Tibial nerve (tissue), 4 donors: ENCODE measurements at places on chromosomes 13 and 19. TPM values are rescaled to one million over a fixed set of nuclear protein-coding genes. Genes with fewer than 3 reads are reported as not detected.

Gene CBY2
- not detected for total RNA-seq

Gene CYP4F3
- not detected for total RNA-seq

Gene TUBB4A
- total RNA-seq: 10.8 TPM

Gene PLEKHF1
- 115 TPM for total RNA-seq

Gene MIR17HG
- 2.2 TPM for total RNA-seq

Gene TEX26
- total RNA-seq: not detected

Gene MATK
- 2.2 TPM for total RNA-seq

Gene CGB1
- not detected for total RNA-seq

Gene LSM14A
- 117 TPM for total RNA-seq

Gene S1PR5
- total RNA-seq: not detected

Gene ZNF837
- 1.3 TPM for total RNA-seq

Gene FSD1
- total RNA-seq: not detected

- peak within 1 kb of the TSS; percentile 74 for H3K4me3 ChIP-seq
- H3K4me1 ChIP-seq: peaks cover 17% of the 10 kb centered on the region
- DNase-seq: peak; percentile 99
- H3K27ac ChIP-seq: peak within 1 kb of the TSS; percentile 99
- no peaks in the 10 kb centered on the region for H3K27me3 ChIP-seq
- H3K36me3 ChIP-seq: no peaks in the 10 kb centered on the region
Observed at GRCh38 chr19:58572818-58573657, at the start of gene MZF1. TSS of gene MZF1 (minus strand) at chr19:58573335. CDS start at chr19:58571389, 1,946 bp downstream.

- H3K27ac ChIP-seq: no peak overlapping the region
- H3K36me3 ChIP-seq: no peaks in the 10 kb centered on the region
- no peak for DNase-seq
Observed at GRCh38 chr13:112346173-112346898, 29.8 kb upstream of the SPACA7 start.

DNA sequence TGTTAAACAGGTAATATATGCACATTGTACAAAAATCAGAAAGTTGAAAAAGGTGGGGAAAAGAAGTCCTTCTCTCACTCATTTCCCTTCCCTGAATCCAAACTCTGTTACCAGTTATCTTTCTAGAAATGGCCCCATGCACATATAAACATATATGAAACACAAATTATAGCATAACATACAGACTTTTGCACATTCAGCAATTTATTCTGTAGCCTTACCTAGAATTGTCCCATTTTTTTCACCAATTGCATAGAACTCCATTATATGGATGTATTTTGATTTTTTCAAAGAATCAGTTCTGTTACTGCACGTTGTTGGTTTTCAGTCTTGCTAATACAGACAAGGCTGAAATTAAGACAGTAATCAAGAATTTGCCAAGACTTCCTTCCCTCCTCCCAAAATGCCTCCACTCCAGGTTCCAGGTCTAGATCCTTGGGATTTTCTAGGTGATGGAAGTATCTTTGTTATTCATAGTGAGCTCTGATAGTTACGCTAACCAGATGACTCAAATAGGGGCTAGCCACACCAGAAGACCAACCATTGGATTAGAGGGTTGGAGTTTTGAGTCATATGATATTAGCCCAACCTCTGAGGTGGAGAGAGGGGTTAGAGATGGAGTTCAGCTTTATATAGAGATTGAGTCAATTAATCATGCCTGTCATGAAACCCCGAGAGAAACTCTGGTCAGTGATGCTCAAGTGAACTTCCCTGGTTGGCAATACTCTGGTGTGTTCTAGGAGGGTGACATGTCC is 30.7 kb downstream of the GPR180 start:
- DNase-seq: no peak
- H3K27me3 ChIP-seq: no peaks in the 10 kb centered on the region
- no peaks in the 10 kb centered on the region for H3K4me1 ChIP-seq
- H3K4me3 ChIP-seq: no peak overlapping the region

GRCh38 chr13:113846636-113847318 is 17.1 kb downstream of the GAS6 start:
- no peaks in the 10 kb centered on the region for H3K27me3 ChIP-seq
- no peaks in the 10 kb centered on the region for H3K36me3 ChIP-seq
- no peaks in the 10 kb centered on the region for H3K4me1 ChIP-seq

- H3K27ac ChIP-seq: peak overlapping the region; percentile 67
- H3K36me3 ChIP-seq: no peaks in the 10 kb centered on the region
- H3K4me3 ChIP-seq: no peak overlapping the region
- peaks cover 25% of the 10 kb centered on the region for H3K4me1 ChIP-seq
- peak; percentile 40 for DNase-seq
Observed at GRCh38 chr19:30649934-30650614, 277.9 kb downstream of the ZNF536 start.

DNA sequence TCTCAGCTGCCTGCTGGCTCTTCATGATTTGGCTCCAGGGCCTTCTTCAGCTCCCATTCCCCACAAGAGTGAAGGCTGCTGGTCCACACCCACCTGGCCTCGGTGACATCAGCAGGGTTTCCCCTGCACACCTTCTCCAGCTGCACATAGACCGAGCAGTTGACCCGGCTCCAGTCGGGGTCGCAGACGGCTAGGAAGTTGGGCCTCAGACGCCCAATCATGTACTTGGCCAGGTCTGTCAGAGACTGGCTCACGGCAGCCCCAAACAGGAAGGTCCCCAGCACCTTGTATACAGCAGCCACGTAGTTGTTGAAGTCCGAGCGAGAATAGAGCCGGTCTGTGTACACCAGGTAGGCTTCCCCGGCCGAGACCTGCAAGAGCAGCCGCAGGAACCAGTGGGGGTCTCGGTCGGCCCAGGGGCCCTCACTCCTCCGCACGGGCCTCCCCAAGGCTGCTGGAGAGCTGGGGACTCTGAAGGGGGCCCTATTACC is 3.8 kb downstream of the PLPP2 start:
- H3K36me3 ChIP-seq: no peaks in the 10 kb centered on the region
- no peaks in the 10 kb centered on the region for H3K27me3 ChIP-seq
- H3K4me1 ChIP-seq: peaks cover 5% of the 10 kb centered on the region
- DNase-seq: no peak

DNA sequence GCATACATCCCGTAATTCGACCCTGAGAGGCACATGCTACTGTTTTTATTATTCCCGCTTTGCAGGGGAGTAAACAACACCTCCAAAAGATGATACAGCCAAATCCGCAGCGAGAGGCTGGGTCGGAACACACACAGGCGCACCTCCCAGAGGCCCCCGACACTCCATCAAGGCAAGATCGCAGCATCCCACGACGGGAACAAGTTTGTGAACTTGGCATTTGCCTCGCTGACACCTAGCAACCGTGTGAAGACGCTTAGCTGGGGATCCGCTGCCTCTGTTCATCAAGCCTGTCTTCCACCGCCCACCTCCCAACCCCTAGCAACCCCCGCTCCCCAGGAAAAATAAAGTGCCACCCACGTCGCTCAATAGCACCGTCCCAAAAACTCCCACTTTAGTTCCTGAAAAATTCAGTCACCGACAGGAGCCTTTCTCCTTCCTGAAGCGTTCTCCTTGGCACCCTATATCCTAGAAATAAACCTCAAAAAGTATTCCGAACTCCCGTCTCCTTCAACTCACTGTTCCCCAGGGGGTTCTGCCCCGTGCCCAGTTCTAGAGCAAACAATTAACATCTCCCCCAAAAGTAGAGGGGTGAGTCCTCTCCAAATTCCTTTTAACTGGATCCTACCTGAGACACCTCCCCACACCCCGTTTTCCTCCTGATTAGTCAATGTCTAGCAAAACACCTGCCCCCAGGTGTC is 1.7 kb downstream of the GNG7 start:
- H3K4me3 ChIP-seq: no peak overlapping the region
- no peaks in the 10 kb centered on the region for H3K36me3 ChIP-seq
- no peak for DNase-seq
- no peaks in the 10 kb centered on the region for H3K27me3 ChIP-seq
- no peak overlapping the region for H3K27ac ChIP-seq

GRCh38 chr13:22235950-22236290 is 565.0 kb downstream of the FGF9 start:
- no peak for DNase-seq

GRCh38 chr13:108342369-108343289 is 73.1 kb downstream of the TNFSF13B start:
- no peaks in the 10 kb centered on the region for H3K27me3 ChIP-seq
- no peak overlapping the region for H3K27ac ChIP-seq

DNA sequence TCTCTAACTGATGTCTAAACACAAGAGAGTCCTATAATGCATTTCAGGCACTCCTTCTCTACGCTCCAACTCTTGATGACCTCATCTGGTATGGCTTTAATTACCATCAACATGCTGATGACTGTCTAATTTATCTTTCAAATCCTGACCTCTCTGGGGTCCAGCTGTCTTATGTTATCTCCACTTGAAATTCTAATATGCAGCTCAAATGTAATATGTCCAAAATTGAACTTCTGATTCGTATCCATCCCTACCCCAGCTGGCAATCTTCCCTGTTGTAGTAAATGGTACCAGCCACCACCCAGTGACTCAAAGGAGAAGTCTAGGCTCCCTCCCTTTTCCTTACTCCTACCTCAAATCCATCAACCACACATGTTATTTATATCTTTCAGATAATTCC is 288.0 kb upstream of the SLC10A2 start:
- DNase-seq: no peak
- H3K27me3 ChIP-seq: no peaks in the 10 kb centered on the region
- H3K4me1 ChIP-seq: no peaks in the 10 kb centered on the region
- no peaks in the 10 kb centered on the region for H3K36me3 ChIP-seq
- no peak overlapping the region for H3K4me3 ChIP-seq
- H3K27ac ChIP-seq: no peak overlapping the region

DNA sequence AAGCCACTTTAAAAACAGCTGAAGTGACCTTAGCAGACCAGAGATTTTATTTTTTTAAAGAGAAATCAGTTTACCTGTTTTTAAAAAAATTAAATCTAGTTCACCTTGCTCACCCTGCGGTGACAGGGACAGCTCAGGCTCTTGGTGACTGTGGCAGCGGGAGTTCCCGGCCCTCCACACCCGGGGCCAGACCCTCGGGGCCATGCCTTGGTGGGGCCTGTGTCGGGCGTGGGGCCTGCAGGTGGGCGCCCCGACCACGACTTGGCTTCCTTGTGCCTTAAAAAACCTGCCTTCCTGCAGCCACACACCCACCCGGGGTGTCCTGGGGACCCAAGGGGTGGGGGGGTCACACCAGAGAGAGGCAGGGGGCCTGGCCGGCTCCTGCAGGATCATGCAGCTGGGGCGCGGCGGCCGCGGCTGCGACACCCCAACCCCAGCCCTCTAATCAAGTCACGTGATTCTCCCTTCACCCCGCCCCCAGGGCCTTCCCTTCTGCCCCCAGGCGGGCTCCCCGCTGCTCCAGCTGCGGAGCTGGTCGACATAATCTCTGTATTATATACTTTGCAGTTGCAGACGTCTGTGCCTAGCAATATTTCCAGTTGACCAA is 10.8 kb downstream of the PLPPR3 start:
- no peaks in the 10 kb centered on the region for H3K27me3 ChIP-seq
- H3K4me1 ChIP-seq: peaks cover 2% of the 10 kb centered on the region
- H3K4me3 ChIP-seq: no peak overlapping the region
- H3K27ac ChIP-seq: no peak overlapping the region

DNA sequence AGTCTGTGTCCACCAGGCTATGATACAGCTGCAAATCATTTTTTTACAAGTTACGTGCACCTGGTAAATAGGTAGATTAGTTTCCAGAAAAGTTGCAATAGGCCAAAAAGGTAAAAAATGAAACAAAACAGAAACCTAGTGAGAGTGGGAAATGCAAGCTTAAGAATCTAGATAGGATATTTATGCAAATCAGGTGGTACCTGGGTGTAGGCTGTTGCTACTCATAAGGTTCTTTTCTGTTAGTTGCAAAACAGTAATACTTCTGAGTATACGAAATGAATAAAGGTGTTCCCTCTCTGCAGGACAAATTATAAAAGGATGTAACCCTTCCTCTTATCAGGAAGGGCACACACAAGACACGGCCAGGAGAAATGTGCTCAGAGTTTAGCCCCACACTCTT is 97.9 kb downstream of the UGGT2 start:
- no peaks in the 10 kb centered on the region for H3K27me3 ChIP-seq
- no peaks in the 10 kb centered on the region for H3K36me3 ChIP-seq
- no peak for DNase-seq
- H3K27ac ChIP-seq: no peak overlapping the region
- H3K4me1 ChIP-seq: no peaks in the 10 kb centered on the region

GRCh38 chr19:9308091-9308770 is 1.4 kb downstream of the ZNF699 start:
- H3K27ac ChIP-seq: no peak overlapping the region
- peaks cover 39% of the 10 kb centered on the region for H3K36me3 ChIP-seq
- no peaks in the 10 kb centered on the region for H3K27me3 ChIP-seq
- peaks cover 21% of the 10 kb centered on the region for H3K4me1 ChIP-seq
- H3K4me3 ChIP-seq: no peak overlapping the region

GRCh38 chr19:4979211-4979807 is 10.4 kb downstream of the KDM4B start:
- H3K27me3 ChIP-seq: no peaks in the 10 kb centered on the region
- H3K36me3 ChIP-seq: no peaks in the 10 kb centered on the region
- H3K4me1 ChIP-seq: peaks cover 75% of the 10 kb centered on the region

DNA sequence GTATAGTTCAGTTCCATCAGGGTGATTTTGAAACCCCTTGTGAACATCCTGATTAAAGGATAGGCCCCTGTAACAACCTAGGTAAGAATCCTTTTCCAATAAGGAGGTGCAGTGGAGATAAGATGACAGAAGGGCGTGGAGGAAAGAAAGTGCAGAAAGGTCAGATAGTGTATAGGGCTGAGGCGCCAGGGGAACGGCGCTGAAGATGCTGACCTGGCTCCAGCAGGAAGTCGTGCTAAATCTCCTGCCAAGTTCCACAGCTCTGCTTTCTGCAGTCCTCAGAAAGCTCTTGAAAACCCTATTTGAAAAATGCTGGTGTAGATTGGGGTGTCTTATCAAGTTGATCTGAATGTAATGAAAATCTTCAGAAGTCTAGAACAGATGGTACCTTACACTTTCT is 221.7 kb downstream of the COG6 start:
- no peaks in the 10 kb centered on the region for H3K36me3 ChIP-seq
- no peak overlapping the region for H3K4me3 ChIP-seq
- H3K27ac ChIP-seq: no peak overlapping the region
- H3K27me3 ChIP-seq: no peaks in the 10 kb centered on the region

- no peak overlapping the region for H3K4me3 ChIP-seq
- H3K36me3 ChIP-seq: no peaks in the 10 kb centered on the region
- H3K27ac ChIP-seq: no peak overlapping the region
- no peaks in the 10 kb centered on the region for H3K4me1 ChIP-seq
Observed at GRCh38 chr13:110824702-110825300, 90.1 kb downstream of the ANKRD10 start.

GRCh38 chr19:8363803-8364771 is at the start of gene ANGPTL4:
TSS of gene ANGPTL4 (plus strand) at chr19:8364155. CDS start at chr19:8364322, 167 bp downstream.
- no peaks in the 10 kb centered on the region for H3K27me3 ChIP-seq
- DNase-seq: peak; percentile 71
- no peaks in the 10 kb centered on the region for H3K36me3 ChIP-seq
- H3K27ac ChIP-seq: peak within 1 kb of the TSS; percentile 93

- no peak for DNase-seq
- no peaks in the 10 kb centered on the region for H3K27me3 ChIP-seq
- peaks cover 21% of the 10 kb centered on the region for H3K4me1 ChIP-seq
- H3K36me3 ChIP-seq: no peaks in the 10 kb centered on the region
- peak overlapping the region; percentile 84 for H3K27ac ChIP-seq
Observed at GRCh38 chr19:16400911-16401591, 70.7 kb downstream of the EPS15L1 start.

- no peaks in the 10 kb centered on the region for H3K4me1 ChIP-seq
- H3K36me3 ChIP-seq: no peaks in the 10 kb centered on the region
- no peak overlapping the region for H3K4me3 ChIP-seq
- no peak for DNase-seq
Observed at GRCh38 chr19:19341026-19341425, 20.4 kb downstream of the MAU2 start.

GRCh38 chr19:47421844-47422395 is 2.6 kb upstream of the MEIS3 start:
- H3K4me1 ChIP-seq: peaks cover 8% of the 10 kb centered on the region
- no peak overlapping the region for H3K27ac ChIP-seq
- no peak for DNase-seq
- no peak overlapping the region for H3K4me3 ChIP-seq
- H3K36me3 ChIP-seq: no peaks in the 10 kb centered on the region

GRCh38 chr19:20038358-20039202 is 725 bp downstream of the ZNF682 start:
- DNase-seq: no peak
- H3K4me1 ChIP-seq: no peaks in the 10 kb centered on the region
- peak overlapping the region; percentile 64 for H3K4me3 ChIP-seq
